ENCODE measurements at places on chromosomes 13 and 19.

- DNase-seq: no peak
Observed at GRCh38 chr13:99395436-99395835, 88.2 kb upstream of the GPR183 start.

- DNase-seq: no peak
Observed at GRCh38 chr19:18861917-18862316, 30.2 kb downstream of the UPF1 start.

GRCh38 chr19:46181388-46181779 is 33.3 kb downstream of the IGFL2 start:
- no peak for DNase-seq

- no peak for DNase-seq
Observed at GRCh38 chr13:46296115-46296822, 84.5 kb downstream of the LRRC63 start.

- no peak for DNase-seq
Observed at GRCh38 chr13:93766719-93767118, 540.1 kb downstream of the GPC6 start.

GRCh38 chr19:29683009-29683408 is 17.7 kb downstream of the PLEKHF1 start:
- DNase-seq: no peak

- DNase-seq: no peak
Observed at GRCh38 chr19:37999309-38000213, 92.6 kb downstream of the SIPA1L3 start.

DNA sequence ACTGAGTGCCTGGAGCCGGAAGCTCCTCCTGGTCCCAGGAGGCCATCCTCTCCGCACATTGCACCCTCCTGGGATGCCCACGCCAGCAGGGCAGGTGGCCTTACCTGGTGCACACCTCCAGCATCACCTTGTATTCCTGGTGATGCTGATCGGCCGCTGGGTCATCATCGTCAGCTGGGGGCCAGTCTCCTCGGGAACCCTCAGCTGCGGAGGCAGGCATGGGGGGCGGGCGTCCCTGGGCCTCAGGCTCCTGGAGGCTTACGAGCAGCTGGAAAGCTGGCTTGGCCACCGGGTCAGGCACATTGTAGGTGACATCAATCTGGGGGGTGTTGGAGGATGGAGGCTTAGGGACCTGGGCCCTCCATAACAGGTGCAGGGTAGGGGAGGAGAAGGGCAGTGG is 13.7 kb downstream of the F2RL3 start:
- DNase-seq: no peak

DNA sequence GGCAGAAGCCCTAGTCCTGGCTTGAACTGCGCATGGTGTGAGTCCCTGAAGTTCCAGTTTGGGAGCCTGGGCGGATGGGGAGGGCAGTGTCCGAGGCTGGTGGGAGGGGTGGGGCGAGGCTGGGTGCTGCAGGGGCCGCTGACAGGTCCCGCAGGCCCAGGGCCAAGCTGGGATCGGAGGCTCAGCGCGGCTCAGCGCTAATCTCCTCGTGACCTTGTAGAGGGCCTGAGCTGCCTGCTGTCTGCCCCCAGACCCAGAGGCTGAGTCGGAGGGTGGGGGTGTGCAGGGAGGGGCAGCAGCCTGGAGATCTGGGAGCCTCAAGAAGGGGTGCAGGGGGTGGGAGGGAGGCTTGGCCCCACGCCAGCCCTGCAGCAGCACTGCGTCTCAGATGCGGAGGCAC is 3.0 kb downstream of the ATP1A3 start:
- DNase-seq: no peak

GRCh38 chr19:45761714-45762113 is 7.3 kb downstream of the SIX5 start:
- DNase-seq: no peak

GRCh38 chr13:24661713-24662112 is 18.5 kb upstream of the ATP12A start:
- DNase-seq: no peak

DNA sequence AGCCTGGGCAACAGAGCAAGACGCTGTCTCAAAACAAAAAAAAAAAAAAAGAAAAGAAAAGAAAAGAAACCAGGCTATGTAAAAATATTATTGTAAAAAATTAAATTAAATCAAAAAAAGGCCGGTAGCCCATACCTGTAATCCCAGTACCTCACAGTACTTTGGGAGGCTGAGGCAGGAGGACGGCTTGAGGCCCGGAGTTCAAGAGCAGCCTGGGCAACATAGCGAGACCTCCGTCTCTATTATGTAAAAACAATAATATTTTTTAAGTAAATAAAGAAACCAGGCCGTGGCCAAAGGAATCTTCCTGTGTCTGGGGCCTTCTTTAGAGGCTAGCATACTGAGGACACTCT is 770 bp upstream of the CAPNS1 start:
- no peak for DNase-seq

GRCh38 chr13:47027780-47028437 is 131.1 kb upstream of the HTR2A start:
- DNase-seq: no peak

DNA sequence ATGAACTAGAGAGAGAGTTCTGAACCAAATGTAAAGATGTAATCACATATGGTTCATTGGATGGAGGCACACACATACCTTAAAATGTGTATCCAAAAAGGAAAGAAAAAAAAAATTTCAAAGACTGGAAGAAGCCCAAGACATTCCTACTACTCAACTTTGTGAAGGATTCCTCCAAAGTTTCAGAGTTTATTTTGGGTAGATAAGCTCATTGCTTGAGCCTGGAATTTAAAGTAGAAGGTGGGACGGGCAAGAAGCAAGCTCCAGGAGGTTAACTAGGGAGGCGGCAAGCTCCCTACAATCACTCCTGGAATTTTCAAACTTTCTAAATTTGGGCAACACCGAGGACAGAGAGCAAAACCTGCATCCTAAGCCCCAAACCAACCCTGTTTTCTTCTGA is 1.9 kb downstream of the TSHZ3 start:
- DNase-seq: no peak

DNA sequence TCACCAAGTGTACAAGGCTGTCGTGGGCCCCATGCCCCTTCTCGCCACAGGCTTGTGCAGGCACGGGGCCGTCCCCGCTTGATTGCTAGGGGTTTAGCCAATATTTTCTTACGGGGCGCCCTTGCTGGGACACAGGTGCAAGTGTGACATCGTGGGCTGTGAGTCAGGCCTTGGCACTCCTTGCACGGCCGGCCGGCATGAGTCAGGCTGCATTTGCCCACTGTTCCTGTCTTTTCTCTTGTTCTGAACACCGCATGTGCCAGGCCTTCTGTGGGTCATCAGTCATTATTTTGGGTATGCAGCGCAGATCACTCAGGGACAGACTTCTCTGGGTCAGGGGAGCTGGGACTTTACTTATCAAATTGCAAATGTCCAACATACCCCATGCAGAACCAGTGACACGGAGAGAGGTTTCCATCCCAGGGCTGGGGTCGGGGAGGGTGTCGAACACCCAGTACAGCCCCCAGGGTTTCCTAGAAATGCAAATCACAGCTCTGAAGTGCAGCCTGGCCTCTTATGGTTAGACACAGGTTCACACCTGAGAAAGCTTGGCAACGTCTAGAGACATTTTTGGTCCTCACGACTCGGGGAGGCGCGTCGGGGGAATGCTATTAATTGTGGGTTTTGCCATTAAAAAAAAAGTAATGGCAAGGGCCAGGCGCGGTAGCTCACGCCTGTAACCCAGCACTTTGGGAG is 22.5 kb upstream of the KLF2 start:
- no peak for DNase-seq

DNA sequence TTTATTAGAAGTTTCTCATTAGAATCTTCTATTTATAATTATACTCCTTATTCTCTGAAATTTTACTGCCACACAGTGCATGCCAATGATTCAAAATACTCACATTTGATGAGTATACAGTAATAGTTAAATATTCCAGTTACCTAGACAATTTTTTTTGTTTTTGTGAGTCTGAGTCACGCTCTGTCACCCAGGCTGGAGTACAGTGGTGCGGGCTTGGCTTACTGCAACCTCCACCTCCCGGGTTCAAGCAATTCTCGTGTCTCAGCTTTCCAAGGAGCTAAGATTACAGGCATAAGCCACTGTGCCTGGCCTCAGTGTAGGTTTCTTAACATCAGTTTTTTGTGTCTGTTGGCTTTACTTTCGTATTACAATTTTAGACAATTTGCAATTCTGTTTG is 87.1 kb downstream of the ZNF486 start:
- no peak for DNase-seq

DNA sequence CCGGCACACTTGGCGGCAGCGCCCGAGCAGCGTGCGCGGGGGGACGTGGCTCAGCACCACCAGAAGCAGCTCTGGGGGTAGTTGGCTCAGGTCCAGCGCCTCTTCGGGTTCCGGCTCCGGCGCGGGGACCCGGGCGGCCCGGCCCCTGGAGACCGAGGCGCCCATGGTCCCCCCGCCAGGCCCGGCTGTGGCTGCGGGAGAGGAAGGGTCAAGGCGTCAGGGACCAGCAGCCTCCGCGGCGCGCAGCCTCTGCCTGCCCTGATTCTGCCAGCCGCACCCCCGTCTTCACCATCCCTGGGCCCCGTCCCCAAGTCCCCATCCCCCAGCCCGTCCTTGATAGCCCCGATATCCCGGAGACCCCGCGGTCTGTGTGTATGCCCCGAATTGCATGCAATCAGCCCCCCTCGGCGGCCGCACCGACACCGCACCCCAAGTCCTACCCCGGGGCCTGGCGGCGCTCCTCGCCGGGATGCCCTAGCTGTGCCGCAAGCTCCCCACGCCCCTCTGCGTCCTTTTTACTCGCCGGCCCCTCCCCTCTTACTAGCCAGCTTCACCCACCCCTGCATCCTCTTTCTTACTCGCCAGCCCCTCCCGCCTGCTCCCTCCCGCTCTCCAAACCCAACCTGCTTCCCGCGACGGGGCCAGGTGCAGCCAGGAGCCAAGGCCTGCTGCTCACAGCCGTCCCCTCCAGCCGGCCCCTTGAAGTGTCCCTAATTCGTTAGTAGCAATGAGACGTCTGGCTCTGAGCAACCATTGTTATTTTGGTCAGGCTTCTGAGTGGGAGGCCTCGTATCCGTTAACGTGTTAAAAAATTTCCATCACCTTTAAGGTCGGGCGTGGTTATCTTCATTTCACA is at the start of gene FBXO27:
TSS of gene FBXO27 (minus strand) at position 487 of the 856 bp plus-strand sequence. CDS start at position 165, 322 bp downstream.
- no peak for DNase-seq

DNA sequence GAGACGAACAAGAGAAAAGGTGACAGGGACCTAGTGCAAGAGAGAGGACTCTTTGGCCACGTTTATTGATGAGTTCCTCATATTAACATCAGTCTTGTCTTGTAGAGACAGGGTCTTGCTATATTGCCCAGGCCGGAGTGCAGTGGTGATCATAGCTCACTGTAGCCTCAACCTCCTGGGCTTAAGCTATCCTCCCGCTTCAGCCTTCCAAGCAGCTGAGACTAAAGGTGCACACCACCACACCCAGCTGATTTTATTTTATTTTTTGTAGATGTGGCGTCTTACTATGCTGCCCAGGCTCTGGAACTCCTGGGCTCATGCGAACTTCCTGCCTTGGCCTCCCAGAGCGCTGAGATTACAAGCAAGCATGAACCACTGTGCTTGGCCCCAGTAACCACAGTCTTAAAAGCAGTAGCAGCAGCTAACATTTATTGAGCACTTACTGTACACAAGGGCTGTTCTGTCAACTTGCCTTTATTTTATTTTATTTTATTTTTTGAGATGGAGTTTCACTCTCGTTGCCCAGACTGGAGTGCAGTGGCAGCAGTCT is 1.1 kb upstream of the SH2D3A start:
- DNase-seq: no peak

DNA sequence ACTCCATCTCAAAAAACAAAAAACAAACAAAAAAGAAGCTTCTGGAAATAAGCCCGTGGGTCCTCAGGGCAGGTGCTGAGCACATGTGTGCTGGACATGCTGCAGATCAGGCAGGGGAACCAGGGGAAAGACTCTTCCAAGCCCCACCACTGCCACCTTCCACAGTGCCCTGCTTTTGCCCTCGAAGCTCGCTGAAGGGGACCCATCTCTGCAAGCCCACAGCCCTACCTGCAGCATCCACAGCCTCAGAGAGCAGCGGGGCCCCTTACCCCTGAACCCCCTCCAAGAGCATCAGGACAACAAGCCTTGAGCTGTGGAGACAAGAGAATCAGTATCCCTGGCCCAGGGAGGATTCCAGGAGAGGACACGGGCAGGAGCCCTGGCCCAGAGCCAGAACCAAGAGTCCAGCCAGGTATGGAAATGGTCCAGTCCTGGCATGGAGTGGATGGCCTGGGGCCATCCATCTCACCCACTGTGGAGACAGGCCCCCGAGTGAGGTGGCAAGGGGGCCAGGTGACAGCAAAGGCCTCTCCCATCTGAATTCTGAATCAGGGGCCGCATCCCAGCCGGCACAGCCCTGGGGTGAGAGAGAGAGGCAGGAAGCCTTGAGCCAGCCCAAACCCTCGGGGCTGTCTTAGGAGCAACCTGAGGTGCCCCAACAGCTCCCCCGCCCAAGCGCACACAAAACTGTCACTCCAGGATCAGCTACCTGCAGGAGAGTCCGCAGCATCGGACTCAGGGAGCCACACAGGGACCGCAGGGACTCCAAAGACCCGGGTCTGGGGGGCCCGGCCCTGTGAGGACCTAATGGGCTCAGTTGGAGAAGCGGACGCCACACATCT is 51.8 kb upstream of the TPM4 start:
- no peak for DNase-seq

- DNase-seq: no peak
Observed at GRCh38 chr13:73825143-73825542, 309.1 kb downstream of the KLF12 start.

DNA sequence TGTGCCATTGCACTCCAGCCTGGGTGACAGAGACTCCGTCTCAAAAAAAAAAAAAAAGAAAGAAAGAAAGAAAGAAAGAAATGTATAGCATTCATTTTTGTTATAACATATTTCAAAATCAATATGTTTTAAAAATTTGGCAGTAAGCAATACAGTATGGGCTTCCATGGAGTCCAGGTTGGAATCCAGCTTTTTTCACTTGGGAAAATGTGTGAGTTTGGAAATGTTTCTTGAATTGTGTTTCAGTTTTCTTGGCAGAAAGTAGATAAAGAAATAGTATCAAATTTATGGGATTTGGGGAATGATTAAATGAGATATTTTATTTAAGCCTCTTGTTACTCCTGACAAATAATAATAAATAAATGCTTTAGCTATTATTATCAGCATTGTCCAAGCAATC is 225.6 kb downstream of the PCDH9 start:
- DNase-seq: no peak

DNA sequence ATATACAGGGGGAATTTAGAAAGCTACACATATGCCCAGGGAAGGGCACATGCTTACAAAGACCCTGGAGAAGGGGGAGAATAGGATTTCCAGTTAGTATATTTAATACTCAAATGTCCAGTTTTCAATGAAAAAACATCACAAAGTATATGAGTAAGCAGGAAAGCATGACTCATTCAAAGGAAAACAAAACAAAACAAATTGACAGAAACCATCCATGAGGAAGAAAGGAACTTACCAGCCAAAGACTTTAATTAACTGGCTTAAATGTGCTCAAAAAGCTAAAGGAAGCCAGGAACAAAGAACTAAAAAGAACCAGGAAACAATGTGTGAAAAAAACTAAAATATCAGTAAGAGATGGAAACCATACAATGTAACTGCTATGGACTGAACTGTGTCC is 716.2 kb upstream of the ARGLU1 start:
- no peak for DNase-seq

GRCh38 chr19:32124585-32124984 is 220.8 kb upstream of the ZNF507 start:
- DNase-seq: no peak

GRCh38 chr13:32311188-32311897 is 3.8 kb downstream of the ZAR1L start:
- DNase-seq: no peak
